M059J (cell line): ENCODE measurements at places on chromosomes 2 and 18. TPM values are rescaled to one million over a fixed set of nuclear protein-coding genes. Genes with fewer than 3 reads are reported as not detected.
A peak's percentile ranks its signal among the peaks of the same experiment; 100 is the strongest.

- no peak for DNase-seq
Observed at GRCh38 chr2:905091-905832, 45.4 kb upstream of the SNTG2 start.

DUSP2 gene
- total RNA-seq = 75.8 and 103 TPM in 2 replicates

DGKD gene
- 9.5 and 16.5 TPM in 2 replicates for total RNA-seq

DNA sequence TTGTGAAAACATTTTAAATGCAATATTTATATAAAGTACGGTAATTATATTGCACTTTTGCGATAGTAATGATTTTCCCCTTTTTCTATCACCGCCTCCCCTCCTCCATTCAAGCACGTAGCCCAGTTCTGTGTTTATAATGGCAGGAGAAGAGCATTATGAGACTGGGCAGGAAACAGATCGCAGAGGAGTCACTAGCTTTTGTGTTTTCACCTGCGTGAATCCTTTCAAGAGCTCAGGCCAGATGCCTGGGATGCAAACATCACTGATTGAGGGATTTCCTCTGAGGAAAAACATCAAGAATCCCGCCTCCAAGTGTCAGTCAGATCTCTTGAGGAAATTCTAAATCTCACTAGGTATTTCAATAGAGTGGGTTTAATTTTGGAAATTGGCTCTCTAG lies 178.4 kb upstream of the FN1 start:
- DNase-seq = no peak

GDF7 gene
- 0.05 TPM in 1 of 2 replicates, not detected in the other for total RNA-seq

DNA sequence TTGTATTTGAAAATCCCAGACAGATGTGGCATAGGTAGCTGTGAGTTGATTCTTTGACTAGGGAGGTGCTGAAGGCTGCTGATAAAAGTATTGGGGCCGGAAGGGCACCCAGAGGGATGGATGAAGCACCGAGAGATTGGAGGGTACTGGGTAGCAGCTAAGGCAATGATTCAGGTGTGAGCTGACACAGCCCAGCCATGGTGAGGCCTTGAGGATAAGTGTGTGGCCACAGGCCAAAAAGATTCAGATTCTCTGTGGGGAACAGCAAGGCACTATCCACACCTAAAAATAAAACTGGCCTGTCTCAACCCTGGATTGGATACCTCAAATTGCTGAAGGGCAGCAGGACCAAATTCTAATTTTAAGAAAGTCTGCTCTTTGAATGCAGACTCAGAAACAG lies 35.2 kb downstream of the RDH14 start:
- no peak for DNase-seq

- peak; percentile 62 for DNase-seq
Observed at GRCh38 chr2:70708376-70709199, 59.4 kb downstream of the ADD2 start.

GRCh38 chr2:78540255-78540654 lies 485.2 kb upstream of the REG3G start:
- DNase-seq = no peak

MRPL19 gene
- 51.0 and 71.6 TPM in 2 replicates for total RNA-seq

MAP3K19 gene
- not detected in 2 replicates for total RNA-seq

DNA sequence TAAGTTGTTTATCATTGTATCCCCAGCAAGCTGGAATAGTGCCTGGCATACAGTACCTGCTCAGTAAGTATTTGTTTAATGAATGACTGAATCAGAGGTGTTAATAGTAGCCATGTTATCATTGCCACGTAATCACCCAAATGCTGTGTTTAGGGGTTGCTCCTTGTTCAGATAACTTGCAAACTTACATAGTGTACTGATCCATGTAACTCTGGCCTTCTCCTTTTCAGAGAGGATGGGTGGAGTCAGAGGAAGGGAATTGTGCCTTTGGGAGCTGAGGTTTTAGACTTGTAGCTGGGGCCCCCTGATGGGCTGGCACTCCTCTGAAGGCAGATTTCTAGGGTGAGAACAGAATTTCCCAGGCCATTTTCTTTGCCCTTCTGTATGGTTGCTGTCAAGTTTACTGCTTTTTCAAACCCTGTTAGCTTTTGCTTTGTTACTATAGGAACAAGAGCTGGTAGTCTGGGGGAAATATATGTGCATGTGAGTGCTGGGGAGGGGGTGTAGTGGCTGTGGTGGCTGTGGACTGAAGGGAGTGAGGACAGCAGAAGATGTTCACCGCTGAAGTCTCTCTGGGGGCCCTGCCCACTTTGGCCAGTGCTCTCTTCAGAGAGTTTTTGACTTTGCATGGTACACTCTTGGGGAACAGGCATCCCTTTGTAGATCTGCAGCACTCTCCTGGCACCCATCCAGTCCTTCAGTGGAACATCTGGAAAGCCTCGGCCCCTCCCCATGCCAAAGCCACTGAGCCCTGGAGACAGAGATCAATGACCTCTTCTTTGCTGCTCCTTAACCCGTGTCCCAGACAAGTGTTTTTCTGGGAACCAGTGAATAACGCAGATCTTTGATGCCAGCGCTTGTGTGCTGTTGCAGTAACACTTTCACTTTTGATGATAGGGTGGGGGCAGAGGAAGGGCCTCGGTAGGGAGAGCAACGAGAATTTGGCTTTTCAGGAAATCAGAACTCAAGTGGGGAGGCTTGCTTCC lies 209.0 kb downstream of the PRKCE start:
- DNase-seq = peak; percentile 15

ADI1 gene
- total RNA-seq = 66.9 and 83.1 TPM in 2 replicates

- DNase-seq = peak; percentile 56
Observed at GRCh38 chr18:9951022-9951859, 37.4 kb downstream of the VAPA start.

DNA sequence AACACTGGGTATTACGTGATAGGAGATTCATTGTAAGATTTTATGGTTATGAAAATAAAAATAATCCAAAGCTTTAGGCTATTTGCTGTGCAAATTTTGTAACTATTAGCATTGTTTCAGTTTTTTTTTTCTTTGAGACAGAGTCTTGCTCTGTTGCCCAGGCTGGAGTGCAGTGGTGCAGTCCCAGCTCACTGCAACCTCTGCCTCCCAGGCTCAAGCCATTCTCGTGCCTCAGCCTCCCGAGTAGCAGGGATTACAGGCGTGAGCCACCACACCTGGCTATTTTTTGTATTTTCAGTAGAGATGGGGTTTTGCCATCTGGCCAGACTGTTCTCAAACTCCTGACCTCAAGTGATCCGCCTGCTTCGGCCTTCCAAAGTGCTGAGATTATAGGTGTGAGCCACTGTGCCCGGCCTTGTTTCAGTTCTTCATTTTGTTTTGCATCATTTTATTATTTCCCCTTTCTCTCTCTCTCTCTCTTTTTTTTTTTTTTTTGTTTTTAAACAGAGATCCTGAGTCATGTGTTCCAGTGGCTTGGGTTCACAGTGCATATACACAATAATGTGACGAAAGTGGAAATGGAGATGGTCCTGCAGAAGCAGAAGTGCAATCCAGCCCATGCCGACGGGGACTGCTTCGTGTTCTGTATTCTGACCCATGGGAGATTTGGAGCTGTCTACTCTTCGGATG lies 25.8 kb downstream of the CASP10 start:
- no peak for DNase-seq

B4GALT6 gene
- total RNA-seq = 1.6 and 3.8 TPM in 2 replicates

DNA sequence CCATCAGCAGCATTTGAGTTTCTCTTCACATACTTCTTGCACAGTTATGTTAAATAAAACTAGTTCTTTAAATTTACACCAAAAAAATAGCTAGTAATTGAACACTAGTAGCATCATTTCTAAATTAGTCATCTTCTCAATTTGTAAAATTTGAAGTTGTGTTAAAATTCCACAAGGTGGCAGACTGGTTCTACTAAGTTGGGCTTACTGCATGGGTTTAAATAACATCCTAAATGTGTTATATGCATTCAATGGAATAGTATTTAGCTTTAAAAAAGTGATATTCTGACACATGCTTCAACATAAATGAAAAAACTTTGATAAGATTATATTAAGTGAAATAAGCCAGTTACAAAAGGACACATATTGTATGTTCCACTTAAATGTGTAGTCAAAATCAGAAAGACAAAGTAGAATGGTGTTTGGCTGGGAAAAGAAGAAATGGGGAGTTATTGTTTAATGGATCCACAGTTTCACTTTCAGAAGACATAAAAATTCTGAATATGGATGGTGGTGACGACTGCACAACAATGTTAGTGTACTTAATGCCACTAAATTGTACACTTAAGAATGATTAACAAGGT lies 28.7 kb upstream of the RPRD1A start:
- peak; percentile 60 for DNase-seq

SNORC gene
- total RNA-seq = 0.52 and 0.71 TPM in 2 replicates

UGT1A4 gene
- total RNA-seq = not detected in 2 replicates
